CD4-positive, alpha-beta memory T cell (primary cell): ENCODE measurements at places on chromosomes 7 and 10. TPM values are rescaled to one million over a fixed set of nuclear protein-coding genes. Genes with fewer than 3 reads are reported as not detected.

GRCh38 chr7:133551466-133551865, 298.6 kb downstream of the EXOC4 start:
- no peak for DNase-seq

DNA sequence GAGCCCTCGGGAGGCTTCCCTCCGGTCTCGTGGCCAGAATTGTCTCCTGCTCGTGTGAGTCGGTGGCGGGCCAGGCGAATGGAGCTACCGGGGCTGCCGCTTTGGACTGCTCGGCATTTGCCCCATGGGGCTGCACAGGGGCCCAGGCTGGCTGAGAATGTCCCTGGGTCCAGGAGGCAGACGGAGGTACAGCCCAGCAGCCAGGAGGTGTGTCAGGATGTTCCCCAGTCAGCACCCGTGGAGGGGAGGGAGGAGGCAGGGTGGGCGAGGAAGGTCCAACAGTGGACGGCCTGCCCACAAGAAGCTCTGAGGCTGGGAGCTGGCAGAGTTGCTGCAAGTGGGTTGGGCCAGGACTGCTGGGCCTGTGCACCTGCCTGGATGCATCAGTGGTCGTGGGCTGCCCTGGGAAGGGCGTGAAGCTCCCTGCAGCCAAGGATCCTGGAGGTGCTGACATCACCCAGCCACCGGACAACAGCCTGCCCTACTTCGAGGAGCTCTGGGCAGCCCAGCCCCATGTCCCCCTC, 46.4 kb downstream of the PDGFA start:
- no peak for DNase-seq

DNA sequence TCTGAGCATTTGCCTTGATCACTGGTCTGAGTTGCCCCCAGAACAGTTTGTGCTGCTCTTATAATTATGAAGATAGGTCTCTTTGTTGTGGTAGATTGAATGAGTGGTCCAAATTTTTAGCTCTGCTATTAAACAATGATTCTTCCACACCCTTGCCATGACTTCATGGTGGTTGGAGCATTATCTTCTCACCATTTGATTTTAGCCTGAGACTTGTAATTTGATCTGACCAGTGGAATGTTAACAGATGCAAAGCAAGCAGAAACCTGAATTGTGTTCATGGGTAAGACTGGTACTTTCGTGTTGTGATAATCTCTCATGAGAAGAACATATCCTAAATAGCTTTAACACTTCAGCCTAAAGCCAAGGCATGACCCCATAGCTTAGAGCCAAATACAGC, 139.1 kb downstream of the TFPI2 start:
- no peak for DNase-seq

- DNase-seq = no peak
Measured at GRCh38 chr10:5234106-5234860, 37.6 kb downstream of the AKR1C4 start.

- DNase-seq = no peak
Measured at GRCh38 chr10:86007171-86007570, 359.4 kb downstream of the GRID1 start.

The WDR86 gene
- polyA plus RNA-seq = 14.4 TPM

- DNase-seq = no peak
Measured at GRCh38 chr7:127091620-127092019, 161.1 kb downstream of the GRM8 start.

- no peak for DNase-seq
Measured at GRCh38 chr7:101624246-101625001, 4.7 kb downstream of the MYL10 start.

GRCh38 chr10:69801434-69802315, at the start of gene COL13A1:
Gene COL13A1 (plus strand): TSS chr10:69801906. CDS start chr10:69802424, 518 bp downstream.
- no peak for DNase-seq

The HOXA13 gene
- not detected for polyA plus RNA-seq

DNA sequence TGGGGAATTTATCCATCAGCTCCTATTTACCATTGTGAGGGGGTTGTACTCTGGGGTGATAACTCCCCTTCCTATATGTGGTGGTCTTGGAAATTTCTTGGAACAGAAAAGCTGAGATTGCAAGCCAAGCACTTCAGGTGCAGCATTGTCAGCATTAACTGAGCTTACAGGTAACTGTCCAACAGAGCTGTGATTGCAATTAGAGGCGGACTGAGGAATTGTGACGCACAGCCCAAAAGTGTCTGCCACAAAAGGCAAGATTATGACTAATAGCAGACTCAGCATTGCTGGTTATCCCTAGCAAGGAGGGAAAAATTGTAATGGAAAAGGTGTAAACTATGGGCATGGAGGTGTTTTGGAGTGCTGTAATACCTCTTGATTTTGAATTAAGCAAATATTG, 126.1 kb upstream of the AGR3 start:
- no peak for DNase-seq

DNA sequence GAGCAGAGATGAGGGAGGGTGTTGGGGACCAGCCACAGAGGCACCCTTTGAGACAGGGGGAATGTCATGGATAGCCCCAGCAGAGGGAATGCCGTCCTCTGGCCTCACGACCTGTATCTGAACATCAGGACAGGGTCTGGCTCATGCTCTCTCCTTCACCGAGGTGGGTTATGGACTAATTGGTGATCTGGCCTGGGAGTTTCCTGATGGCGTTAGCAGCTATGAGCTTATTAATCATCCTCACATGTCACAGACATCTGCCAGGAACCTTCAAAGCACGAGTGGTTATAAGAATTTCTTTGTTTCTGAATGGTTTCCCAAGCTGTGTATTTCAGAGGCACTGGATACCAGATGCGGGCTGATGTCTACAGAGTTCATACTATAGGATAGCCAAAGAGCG, 6.9 kb downstream of the CPA4 start:
- DNase-seq = no peak

GRCh38 chr7:69060516-69060915, 537.8 kb upstream of the AUTS2 start:
- no peak for DNase-seq

The SLC26A4 gene
- polyA plus RNA-seq = not detected
